ENCODE measurements at places on chromosomes 2 and 18. TPM values are rescaled to one million over a fixed set of nuclear protein-coding genes. Genes with fewer than 3 reads are reported as not detected.

POMC gene
- 13.5 TPM for total RNA-seq

GKN1 gene
- not detected for total RNA-seq

AFF3 gene
- total RNA-seq, result 2.5 TPM

CLEC4F gene
- total RNA-seq, result 0.56 TPM

POU3F3 gene
- not detected for total RNA-seq

TMEM247 gene
- not detected for total RNA-seq

POLR1A gene
- 30.6 TPM for total RNA-seq

G6PC2 gene
- total RNA-seq, result not detected

PSMD1 gene
- 73.1 TPM for total RNA-seq

DNAH6 gene
- total RNA-seq, result 1.6 TPM

RUFY4 gene
- 0.95 TPM for total RNA-seq

NGEF gene
- 1.1 TPM for total RNA-seq

Data from omental fat pad (tissue), 4 donors.